OCI-LY7 (cell line): ENCODE measurements at places on chromosomes 13 and 19.

GRCh38 chr13:34340534-34340933 lies 522.6 kb downstream of the RFC3 start:
- DNase-seq = no peak

DNA sequence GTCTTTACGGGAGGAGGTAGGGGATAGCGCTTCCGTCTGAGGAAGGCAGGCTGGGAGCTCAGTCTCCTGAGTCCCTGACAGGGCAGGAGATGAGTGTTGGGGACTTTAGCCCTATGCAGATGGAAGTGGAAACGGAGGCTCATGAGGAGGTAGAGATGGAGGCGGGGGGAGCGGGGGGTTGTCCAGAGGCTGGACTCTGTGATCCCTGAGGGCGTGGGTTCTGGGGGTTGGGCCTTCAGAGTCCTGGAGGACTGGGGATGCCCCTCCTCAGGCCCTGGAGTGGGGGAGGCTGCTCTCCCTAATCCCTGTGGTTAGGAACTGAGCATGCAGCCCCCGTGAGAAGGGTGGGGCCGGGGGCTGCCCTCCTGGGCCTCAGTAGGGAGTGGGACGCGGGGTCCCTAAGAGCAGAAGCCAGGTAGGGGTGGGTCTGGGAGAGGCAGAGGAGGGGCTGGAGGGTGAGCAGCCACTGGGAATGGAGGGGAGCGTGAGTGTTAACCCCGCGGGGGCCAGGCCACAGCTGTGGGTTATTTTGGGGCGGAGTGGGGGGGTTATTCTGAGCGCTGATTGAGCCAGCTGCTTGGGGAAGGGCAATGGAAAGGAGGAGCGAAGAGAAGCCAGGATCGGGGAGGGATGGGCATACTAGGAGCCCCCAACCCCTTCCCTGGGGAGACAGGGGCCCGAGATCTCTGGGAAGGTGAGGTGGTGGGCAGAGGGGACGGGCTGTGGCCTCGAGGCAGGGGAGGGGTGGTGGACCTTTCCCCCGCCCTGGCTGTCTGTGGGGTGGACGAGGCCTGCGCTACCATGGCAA lies 2.8 kb downstream of the GRIN2D start:
- DNase-seq = no peak

- DNase-seq = no peak
These were observed 8.0 kb downstream of the CYP4F8 start for GRCh38 chr19:15622991-15623390.

GRCh38 chr19:2803486-2804155 lies 16.0 kb upstream of the ZNF554 start:
- DNase-seq = no peak

GRCh38 chr13:21124852-21125251 lies 51.5 kb downstream of the SKA3 start:
- no peak for DNase-seq

GRCh38 chr13:110294146-110294545 lies 12.8 kb downstream of the COL4A1 start:
- DNase-seq = no peak

GRCh38 chr13:24627946-24628345 lies 52.3 kb upstream of the ATP12A start:
- DNase-seq = no peak

DNA sequence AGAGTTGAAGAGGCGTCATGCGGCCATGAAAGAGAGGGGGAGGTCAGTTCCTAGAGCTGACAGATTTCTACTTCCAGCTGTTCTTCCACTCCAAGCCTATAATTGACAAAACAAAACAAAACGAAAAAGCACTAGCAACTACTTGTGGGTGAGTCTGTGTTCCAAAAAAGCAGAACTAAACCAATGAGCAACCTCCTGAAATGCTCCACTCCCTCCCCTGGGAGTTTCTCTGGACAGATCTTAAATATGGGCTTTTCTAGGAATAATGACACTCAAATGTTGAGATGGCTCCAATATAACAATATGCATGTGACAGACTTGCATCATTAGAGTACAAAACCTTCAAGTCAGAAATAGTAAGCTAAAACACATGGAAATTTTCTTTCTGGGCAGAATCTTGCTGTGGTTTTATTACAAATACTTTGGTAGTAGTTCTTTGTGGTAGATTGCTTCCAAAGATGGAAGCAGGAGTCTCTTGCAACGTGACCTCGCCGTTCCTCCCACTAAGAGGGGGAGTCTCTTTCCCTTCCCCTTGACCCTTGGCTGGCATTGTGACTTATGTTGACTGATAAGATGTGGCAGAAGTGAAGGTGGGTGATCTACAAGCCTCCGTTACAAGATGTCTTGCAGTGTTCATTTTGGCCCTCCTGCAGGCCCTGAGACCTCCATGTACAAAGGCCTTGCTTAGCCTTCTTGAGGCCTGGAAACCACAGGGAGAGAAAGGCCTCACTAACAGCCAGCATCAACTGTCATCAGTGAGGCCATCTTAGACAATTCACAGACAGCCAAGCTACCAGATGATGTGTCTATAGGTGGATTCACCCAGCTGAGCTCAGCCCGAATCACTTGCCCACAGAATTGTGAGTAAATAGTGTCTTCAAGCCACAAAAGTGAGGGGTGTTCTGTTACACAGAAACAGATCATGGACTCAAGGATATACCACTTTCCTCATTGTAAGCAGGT lies 173.1 kb upstream of the RFC3 start:
- no peak for DNase-seq

- no peak for DNase-seq
These were observed 286.3 kb downstream of the POU4F1 start for GRCh38 chr13:78317030-78317429.

DNA sequence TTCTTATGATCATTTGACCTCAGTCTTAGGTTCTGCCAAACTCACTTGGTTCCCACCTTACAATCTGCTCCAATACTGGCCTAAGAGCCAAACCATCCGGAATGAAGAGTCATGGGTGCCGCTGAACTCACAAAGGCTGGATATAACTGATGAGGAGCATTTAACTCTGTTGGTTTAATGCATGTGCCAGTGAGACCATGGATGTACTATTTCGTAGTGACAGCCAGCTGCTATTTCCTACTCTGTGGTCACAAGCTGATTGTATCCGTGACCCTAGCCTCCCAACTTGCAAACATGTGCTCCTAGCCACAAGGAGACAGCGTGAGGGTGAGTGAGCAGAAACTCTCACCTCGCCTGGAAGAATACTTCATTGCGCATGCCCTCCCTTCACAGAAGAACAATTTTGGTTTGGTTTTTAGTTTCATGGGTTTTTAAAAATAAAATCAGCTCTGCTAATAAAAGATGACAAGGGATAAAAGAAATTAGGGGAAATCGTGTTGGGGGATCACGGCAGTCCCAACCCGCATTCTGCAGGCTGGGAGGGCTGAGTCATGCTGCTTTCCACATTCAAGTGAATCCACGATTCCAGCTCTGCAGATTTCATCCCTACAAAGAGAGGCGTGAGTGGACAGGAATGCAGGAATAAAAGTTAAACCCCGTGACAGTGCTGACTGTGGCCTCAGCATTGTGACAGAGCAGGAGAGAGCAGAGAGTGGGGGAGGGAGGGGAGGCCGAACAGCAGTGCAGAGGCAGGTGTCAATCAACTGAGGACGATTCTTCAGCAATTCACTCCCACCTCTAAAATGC lies 66.8 kb upstream of the RAP2A start:
- no peak for DNase-seq

GRCh38 chr13:49303533-49304252 lies 56.0 kb downstream of the CDADC1 start:
- no peak for DNase-seq
